AML-193 (cell line): ENCODE measurements at places on chromosomes 4 and X.

DNA sequence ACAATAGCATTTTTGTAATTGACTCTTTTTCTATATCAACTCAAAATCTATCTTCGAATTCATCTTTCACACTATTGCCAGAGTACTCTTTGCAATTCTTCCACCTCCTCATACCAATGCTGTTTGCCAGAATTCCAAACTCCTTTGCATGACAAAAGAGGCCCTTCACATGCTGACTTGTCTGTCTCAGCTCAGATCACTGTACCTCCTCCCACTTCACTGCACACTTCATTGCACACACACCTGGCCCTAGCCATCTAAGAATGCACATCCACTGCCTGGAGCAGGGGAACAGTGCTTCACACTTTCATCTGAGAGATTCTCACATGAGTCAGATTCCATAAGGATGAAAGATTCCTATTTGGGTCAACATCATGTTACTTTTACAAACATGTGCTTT, 56.5 kb downstream of the PRDM5 start:
- DNase-seq = no peak

DNA sequence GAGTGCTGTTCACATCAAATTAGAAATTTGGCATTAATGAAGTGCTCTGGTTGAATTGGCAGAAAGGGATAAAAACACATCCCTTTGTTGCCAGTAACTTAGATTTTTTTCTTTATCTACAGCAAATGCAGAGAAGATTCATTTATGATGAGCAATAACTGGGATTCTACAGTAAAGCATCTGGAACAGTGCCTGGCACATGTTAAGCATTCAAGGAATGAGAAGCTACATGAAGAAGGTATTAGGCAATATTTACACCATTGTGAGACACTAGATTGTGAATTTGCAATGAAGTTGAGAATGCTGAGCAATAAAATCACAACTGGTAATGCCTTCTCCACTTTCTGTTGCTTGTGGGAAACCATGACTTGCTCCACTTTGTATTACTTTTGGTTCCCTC, 33.5 kb downstream of the PCDH19 start:
- no peak for DNase-seq

DNA sequence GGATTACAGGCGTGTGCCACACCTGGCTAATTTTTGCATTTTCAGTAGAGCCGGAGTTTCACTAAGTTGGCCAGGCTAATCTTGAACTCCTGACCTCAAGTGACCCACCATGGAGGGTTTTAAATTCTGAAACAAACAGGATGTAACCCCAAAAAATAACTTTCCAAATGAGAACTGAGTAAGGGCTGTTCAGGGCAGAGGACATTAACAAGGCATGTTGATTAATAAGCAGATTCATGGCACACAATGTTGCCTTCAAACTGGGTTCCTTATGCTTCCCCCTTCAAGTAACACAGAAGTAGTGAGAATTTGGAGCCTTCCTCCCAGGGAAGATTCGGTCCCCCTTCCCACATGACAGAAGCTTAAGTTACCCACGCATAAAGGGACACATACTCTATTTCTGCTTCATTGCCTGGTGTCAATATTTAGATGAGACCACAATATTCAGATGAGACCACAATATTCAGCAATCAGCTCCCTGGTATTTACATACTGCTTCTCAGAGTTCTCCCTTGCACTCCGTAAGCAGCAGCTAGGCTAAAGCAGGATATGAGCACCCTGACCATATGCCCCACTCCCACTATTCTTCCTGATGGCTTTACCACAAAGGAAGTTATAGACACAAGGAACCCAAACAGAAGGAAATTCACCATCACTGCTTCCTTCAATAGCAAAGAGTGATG, 21.4 kb downstream of the GRSF1 start:
- DNase-seq = peak; percentile 4

- DNase-seq = peak; percentile 40
Observed at GRCh38 chr4:184529283-184529682, 54.9 kb upstream of the IRF2 start.

GRCh38 chr4:109703664-109704361, 568 bp upstream of the CASP6 start:
- DNase-seq = peak; percentile 66

DNA sequence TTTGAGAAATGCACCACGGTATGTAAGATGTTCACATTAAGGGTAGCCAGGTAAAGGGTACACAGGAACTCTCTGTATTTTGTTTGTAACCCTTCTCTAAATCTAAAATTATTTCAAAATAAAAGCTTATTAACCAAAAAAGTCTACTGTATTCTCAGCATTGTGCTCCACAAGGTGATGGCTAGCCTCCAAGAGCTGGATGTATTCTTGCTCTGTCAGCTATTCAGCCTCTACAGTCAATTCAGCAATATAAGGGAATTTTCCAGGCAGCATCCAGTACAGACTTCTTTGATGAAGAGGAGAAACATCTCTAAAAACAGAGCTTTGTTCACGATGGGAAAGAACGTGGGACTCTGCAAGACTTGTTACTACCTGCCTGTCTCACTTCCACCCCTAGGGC, 63.5 kb upstream of the MAOA start:
- no peak for DNase-seq

GRCh38 chr4:89108091-89108490, 3.2 kb upstream of the TIGD2 start:
- DNase-seq = no peak

DNA sequence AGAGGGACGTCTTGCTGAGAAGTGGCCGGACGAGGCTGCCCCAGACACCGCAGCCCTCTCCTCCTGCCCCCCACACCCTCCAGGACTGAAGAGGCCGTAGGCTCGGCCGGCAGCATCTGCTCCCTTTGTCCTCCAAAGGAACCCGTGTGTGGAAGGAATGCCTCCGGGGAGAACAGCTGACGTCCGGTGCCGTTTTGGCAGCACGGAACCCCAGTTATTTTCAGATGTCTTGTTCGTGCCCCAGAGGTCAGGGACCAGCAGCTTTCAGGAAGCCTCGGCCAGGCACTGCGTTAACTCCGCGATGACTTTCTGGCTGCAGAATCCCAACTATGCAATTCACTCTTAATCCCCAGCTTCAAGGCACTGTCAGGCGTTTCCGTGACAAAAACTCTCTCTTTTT, 10.9 kb upstream of the PPP2R3B start:
- no peak for DNase-seq

- no peak for DNase-seq
Observed at GRCh38 chr4:109011241-109012026, 248.6 kb upstream of the ETNPPL start.

- DNase-seq = no peak
Observed at GRCh38 chr4:145485120-145485519, 3.5 kb downstream of the SMAD1 start.
